ENCODE measurements at places on chromosomes 5 and 9.

DNA sequence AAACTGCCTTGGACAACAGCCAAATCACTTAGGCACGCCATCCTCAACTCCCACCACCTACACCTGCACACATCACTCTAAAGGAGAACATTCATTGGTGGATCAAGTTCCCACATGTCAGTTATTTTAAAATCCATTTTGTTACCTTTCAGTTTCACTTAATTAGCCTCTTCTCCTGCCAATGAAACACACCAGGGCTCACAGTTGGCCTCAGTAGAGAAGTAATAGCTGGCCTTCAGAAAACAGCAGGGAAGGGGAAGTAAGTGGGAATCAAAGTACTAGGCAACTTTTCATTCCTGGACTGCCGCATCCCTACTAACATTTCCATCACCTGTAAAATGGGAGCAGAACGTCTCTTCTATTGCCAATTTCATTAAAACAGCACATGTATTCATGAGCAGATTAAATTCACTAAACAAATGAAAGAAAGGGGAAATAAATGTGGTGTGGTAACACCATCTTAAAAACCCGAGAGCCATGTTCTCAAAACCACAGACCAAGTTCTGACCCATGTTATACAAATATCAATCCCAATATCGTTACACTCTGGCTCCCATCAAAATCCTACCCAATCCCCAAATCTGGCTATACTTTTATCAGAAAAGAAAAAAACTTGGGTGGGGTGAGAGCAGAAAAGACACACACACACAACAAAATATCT lies 1.7 kb downstream of the SIL1 start:
- no peak for DNase-seq

- DNase-seq = no peak
Measured at GRCh38 chr9:9612270-9612669, 1000.5 kb downstream of the PTPRD start.

- DNase-seq = no peak
Measured at GRCh38 chr9:129501771-129502319, 119.1 kb downstream of the C9orf50 start.

DNA sequence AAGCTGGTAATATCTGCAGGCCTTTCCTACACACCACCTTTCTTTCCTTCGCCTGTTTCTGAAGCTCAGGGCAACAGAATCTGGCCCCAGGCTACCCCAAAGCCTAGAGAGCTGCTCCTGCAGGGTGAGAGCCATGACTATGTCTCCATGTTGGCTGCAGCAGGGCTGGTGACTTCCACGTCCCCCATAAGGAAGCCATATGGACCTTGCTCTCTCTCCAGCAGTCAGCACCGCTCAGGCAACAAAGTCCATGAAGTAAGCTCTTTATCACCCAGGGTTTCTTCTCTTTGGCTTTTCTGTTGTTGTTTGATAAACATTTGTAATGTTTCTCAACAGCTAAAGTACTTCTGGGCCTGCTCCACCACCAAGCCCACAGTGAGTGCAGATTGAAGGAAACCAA lies 125.2 kb downstream of the SLIT3 start:
- no peak for DNase-seq

Measured in RWPE2 (cell line).